MG63 (cell line): ENCODE measurements at places on chromosomes 7 and 10. TPM values are rescaled to one million over a fixed set of nuclear protein-coding genes. Genes with fewer than 3 reads are reported as not detected.

DNA sequence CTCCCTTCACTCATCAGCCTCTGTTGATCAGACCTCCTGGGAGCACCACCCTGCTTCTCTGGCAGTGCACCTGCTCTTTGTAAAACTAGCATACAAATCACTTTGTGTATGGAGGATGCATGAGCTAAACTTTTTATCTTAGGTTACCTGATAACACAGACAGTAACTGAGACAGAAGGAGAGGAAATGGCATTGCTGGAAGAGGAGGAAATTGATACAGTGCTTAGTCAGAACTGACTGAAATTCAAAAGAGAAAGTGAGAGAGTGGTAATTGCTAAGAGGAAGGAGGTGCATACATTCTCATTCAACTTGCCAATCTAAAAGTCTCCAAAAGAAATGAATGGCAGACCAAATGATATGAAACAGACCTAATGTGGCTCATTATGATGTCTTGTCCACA is 1120.7 kb downstream of the GATA3 start:
- no peak for DNase-seq

- no peak for DNase-seq
Measured at GRCh38 chr7:39637963-39638485, 14.7 kb downstream of the RALA start.

The WNT8B gene
- not detected in 2 replicates for total RNA-seq

GRCh38 chr10:79070606-79071395 is 2.0 kb downstream of the ZMIZ1 start:
- DNase-seq, result peak; percentile 97

DNA sequence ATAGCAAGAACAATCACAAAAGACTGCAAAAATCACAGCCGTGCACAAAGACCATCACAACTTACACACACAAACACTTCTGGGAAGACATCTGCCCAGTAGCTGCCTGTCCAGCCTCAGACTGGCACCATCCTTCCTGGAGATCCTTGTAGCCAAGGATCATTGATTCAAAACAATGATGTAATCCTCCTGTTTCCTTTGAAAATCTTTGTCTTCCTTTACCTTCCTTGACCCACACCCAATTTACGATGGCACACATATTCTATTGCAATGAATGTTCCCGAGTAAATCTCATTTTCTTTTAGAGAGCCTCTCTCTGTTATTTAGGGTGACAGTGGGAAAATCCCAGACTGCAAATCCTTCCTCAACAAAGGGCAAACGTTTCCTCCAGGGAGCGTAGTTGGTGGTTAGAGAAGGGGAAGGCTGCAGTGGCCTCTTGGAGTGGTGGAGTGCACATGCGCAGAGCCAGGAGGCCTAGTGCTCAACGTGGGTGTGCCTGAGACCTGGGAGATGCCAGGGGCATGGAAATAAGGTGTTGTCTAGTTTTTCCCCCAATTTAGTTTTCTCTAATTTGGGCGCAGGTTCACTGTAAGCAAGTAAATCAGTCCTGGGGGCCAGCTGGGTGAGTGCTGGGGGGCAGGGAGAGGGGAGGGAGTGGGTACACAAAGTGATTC is 3.1 kb upstream of the INPP5A start:
- no peak for DNase-seq

The C1QL3 gene
- not detected in 2 replicates for total RNA-seq

GRCh38 chr10:123150986-123151736 is 3.0 kb upstream of the BUB3 start:
- no peak for DNase-seq

The TRPV6 gene
- total RNA-seq, result not detected in 2 replicates

The FRMPD2 gene
- total RNA-seq, result 1.2 TPM in 1 of 2 replicates, not detected in the other

GRCh38 chr10:132137111-132138072 is 49.4 kb upstream of the DPYSL4 start:
- DNase-seq, result no peak

DNA sequence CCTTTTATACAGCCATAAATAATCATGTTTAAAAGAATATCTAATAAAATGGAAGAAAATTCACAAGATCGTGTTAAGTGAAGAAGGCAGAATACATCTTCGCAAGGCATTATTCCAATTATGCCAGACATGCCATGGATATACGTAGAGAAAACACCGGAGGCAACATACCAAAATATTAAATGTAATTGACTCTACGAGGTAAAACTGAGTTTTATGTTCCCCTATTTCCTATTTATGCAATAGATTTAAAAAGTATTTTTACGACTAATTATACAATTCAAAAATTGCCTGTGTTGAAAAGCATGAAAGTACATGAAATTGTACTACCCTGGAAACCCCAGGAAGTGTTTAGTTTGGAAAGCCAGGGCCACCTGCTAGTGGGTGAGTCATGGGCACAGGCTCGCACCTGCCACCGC is 936 bp upstream of the REPIN1 start:
- no peak for DNase-seq
